ENCODE measurements at places on chromosomes 3 and 15. TPM values are rescaled to one million over a fixed set of nuclear protein-coding genes. Genes with fewer than 3 reads are reported as not detected.

DNA sequence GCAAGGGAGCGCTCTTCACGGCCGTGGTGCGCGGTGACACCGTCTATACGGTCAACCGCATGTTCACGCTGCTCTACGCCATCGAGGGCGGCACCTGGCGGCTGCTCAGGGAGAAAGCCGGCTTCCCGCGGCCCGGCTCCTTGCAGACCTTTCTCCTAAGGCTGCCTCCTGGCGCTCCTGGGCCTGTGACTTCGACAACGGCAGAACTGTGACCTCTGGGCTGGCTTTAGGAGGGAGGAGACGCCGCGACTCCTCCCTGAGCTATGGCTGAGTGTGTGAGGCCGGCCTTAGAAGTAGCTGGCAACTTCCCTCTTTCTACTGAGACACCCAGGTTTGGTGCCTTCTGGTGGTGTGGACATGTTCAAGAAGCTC is 1.4 kb downstream of the KBTBD13 start:
- peak; percentile 65 for DNase-seq

- DNase-seq = no peak
Measured at GRCh38 chr15:56042031-56042430, 48.6 kb upstream of the NEDD4 start.

GRCh38 chr15:99087405-99087943 is 17.4 kb upstream of the SYNM start:
- DNase-seq = no peak

GRCh38 chr15:98676586-98677270 is 28.4 kb downstream of the IGF1R start:
- DNase-seq = no peak

- no peak for DNase-seq
Measured at GRCh38 chr3:86427343-86427742, 563.6 kb downstream of the VGLL3 start.

GRCh38 chr15:48493084-48493762 is 152.3 kb downstream of the FBN1 start:
- no peak for DNase-seq

DNA sequence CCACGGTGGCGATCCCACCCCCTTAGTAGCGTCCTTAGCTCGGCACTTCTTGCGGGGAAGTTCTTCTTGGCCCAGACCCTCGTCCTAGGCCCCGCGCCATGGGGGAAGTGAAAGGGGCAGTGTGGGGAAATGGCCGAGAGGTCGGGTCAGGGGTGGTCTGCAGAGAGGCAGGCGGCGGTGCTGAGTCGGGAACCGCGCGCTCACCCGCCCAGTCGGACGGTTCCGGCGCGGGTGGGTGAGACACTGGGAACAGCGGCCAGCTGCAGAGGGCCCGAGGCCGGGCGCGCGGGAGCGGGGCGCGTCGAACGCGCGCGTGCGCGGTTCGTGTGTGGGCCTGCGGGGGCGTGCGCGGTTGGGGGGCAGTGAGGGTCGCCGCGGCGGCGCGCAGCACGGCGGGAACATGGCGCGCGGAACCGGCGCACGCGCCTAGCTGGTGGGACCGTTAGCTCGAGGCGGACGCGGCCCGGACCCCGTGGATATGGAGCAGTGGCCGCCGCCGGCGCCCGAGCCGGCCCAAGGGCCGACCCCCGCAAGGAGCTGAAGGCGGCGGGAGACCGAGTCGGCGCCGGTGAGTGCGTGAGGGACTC is 246.9 kb downstream of the GOLGA6L6 start:
- no peak for DNase-seq

- no peak for DNase-seq
Measured at GRCh38 chr15:99983886-99984286, 250.6 kb upstream of the LYSMD4 start.

The ECE2 gene
- not detected for total RNA-seq

The CELF6 gene
- 2.2 TPM for total RNA-seq

The GNB5 gene
- total RNA-seq = 36.1 TPM
